NCI-H1436 treated with DMSO at 0.1 percent for 48 hours (cell line): ENCODE measurements at places on chromosomes 1 and 21.
A peak's percentile ranks its signal among the peaks of the same experiment; 100 is the strongest.

DNA sequence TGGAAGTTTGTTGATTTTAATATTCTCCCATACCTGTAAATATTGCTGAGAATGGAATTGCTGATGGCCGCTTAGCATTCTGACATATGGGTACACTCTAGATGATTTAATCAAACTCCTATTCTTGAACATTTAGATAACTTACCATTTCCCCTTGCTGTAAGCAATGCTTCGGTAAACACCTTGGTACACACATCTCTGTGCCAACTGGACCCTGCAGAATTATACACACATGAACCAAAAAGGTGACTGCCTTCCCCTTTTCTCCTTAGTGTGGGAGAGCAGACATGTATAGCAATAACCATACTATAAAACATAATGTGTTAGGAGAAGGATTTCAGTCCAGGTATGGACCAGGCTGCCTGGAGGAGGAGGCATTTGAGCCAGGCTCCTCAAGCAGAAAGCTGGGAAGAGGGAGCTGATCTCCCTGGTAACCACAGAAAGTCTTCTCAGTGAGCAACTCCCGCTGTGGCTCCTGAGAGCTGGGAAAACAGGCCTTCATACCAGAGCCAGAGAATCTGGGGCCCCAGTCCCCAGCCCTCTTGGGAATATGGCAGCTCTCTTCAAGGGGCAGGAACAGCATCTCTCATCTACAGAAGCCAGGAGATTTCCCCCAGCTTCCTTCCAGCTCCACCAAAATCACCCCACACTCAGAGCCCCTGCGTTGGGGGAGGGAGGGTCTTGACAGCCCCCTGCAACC lies 33.9 kb upstream of the CSF1 start:
- no peak for DNase-seq

DNA sequence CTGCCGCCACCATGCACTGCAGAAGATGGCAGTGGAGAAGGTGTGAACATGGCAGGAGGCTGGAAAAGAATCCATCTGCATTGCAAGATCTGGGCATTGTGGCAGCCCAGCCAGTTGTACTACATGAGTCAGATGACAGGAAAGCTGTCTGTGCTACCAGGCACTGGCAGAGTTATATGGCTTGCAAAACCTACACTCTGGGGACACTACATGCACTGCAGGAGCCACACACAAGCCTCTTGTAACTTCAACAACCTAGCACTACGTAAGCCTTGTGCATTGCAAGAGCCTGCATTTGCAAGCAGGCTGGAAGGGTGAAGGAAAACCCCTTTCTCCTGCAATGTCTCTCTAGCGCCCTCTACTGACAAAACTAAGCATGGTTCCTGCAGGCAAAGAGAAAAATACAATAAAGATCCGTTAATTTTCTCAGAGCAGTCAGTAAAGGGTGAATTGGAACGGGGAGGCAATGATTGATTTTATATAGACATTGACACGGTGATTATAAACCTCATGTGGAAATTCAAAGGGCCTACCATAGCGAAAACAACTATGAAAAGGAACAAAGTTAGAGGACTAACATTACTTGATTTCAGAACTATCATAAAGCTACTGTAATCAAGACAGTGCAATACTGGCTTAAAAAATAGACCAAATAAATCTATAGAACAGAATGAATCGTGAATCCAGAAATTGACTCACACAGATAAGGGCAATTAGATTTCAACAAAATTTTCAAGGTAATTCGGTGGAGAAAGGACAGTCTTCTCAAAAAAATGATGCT lies 26.2 kb upstream of the DYNLT5 start:
- DNase-seq = no peak

GRCh38 chr1:64474665-64475439 lies 4.9 kb downstream of the CACHD1 start:
- no peak for DNase-seq

GRCh38 chr1:17465228-17465627 lies 25.8 kb upstream of the RCC2 start:
- DNase-seq = no peak

DNA sequence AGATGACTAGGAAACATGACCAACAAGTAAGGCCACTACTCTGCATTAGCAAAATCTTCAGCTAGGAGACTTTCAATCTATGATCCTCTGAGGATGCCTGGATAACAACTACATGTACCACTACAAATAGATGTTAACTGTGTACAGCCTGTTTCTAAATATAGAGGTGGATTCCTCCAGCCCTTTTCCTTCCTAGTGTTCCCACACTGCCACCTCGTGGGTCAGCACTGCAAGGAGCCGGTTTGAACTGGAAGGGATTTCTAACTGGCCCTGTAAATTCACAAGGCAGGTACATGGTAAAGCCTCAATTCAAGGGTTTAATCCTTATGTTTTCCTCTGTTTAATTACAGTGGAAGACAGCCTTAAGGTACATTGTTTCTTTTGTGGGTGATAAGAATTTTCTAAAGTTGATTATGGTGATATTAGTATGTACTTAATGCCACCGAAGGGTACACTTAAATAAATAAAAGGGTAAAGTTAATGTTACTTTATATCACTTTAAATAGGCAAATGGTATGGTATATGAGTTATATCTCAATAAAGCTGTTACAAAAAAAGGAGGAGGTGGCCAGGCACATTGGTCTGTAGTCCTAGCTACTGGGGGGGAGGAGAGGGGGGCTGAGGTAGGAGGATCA lies 14.4 kb downstream of the SMYD3 start:
- DNase-seq = peak; percentile 50
